ENCODE measurements at places on chromosomes 3 and 15.

DNA sequence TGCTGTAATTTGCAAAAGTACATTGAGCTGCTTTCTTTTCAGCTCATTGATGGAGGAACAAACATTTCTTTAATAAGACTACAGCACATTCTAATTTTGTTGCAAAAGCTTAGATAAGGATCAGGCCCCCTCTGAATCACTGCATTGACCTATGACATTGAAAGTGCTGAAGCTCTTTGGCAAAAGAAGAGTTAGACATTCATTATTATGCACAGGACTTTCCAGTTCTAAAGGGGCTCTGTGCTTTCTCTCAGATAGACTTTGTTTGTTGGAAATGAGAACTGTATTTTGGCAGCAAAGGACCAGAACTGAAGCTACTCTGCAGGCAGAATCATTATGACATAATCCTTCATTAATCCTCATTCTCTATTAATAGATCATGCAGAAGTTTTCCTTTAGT is 252.9 kb upstream of the SOX2 start:
- DNase-seq, result no peak

- no peak for DNase-seq
Observed at GRCh38 chr3:187064210-187065115, 74.8 kb downstream of the RPL39L start.

- no peak for DNase-seq
Observed at GRCh38 chr15:52546031-52546751, 17.5 kb upstream of the MYO5A start.

DNA sequence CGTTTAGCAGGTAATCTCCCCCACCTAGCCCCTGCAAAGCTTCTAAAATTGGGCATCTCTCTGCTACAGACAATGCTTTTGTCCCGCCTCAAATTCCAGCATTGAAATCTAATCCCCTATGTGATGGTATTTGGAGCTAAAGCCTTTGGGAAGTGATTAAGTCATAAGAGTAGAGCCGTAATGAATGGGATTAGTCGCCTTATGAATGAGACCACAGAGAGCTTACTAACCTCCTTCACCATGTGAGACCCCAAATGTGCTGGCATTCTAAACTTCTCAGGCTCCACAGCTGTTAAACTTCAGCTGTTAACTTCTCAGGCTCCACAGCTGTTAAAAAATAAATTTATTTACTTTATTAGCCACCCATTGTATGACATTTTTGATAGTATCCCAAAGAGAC is 374.2 kb upstream of the BCHE start:
- DNase-seq, result no peak

- DNase-seq, result no peak
Observed at GRCh38 chr15:95497634-95498033, 832.9 kb upstream of the NR2F2 start.

GRCh38 chr3:31349001-31349748 is 183.6 kb upstream of the STT3B start:
- no peak for DNase-seq

DNA sequence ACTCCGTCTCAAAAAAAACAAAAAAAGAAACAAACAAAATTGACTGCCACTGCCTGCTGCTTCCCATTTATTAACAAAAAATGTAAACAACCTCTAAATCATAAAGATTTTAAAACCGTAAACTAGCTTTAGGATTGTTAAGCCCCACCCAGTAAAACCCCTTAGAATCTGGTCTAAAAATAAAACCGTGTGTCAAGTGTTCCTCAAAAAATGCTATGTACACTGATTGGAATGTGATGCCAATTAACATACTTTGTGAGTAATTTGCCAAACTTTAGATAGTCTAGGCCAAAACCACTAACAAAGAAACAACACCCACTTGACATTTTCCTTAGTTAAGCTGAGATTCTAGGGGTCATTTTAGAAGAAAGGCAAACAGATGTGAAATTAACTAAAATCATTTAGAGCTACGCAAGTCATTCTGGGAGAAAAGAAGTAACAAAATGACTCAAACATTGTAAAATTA is 5.3 kb downstream of the RAF1 start:
- no peak for DNase-seq

GRCh38 chr3:182568876-182569275 is 224.4 kb upstream of the ATP11B start:
- DNase-seq, result no peak

- no peak for DNase-seq
Observed at GRCh38 chr3:71577011-71577410, 6.5 kb downstream of the FOXP1 start.

GRCh38 chr15:94141802-94142201 is 89.6 kb upstream of the MCTP2 start:
- no peak for DNase-seq

- DNase-seq, result no peak
Observed at GRCh38 chr3:28334552-28334951, 14.0 kb upstream of the ZCWPW2 start.

DNA sequence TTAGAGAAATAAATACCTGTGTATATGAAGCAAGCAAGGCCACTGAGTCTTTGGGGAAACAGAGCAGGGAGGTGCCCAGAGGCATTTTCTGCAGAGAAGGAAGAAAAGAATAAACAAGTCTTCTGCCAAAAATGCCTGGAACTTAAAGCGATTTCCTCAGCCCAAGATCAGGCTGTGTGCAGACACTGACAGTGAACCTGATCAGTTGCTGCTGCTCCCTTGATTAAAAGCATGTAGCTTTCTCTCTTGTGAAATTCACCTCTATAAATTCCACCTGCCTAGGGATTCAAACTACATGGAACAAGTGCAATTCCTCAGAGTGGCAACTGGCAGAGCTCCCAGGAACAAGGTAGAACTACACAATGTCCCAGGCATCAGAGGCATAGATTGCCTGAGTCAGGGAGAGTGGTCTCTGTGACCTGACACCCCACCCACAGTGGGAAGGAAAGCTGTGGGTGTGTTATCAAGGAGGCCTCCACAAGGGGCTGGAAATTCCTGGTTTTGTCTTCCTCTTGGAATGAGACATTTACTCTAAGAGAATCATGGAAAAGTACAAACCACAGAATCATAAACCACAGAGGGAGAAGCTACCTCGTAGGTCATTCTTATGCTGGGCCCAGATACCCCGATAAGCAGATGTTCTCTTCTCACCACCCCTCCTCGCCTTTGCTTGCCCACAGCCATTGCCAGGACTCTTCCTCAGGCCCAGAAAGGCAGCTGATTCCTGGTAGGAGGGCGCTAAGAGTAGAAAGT is 1.8 kb upstream of the ZBTB38 start:
- no peak for DNase-seq

- DNase-seq, result no peak
Observed at GRCh38 chr15:56965231-56966013, 47.0 kb downstream of the TCF12 start.

DNA sequence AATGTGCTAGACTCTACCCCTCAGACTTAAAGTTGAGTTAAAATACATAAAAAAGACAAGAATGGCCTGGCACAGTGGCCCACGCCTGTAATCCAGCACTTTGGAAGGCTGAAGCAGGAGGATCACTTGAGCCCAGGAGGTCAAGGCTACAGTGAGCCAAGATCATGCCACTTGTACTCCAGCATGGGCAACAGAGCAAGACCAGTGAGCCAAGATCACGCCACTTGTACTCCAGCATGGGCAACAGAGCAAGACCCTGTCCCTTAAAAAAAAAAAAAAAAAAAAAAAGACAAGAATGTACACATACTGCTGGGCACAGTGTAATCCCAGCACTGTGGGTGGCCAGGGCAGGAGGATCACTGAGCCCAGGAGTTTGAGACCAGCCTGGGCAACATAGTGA is 17.4 kb downstream of the DIS3L start:
- no peak for DNase-seq

DNA sequence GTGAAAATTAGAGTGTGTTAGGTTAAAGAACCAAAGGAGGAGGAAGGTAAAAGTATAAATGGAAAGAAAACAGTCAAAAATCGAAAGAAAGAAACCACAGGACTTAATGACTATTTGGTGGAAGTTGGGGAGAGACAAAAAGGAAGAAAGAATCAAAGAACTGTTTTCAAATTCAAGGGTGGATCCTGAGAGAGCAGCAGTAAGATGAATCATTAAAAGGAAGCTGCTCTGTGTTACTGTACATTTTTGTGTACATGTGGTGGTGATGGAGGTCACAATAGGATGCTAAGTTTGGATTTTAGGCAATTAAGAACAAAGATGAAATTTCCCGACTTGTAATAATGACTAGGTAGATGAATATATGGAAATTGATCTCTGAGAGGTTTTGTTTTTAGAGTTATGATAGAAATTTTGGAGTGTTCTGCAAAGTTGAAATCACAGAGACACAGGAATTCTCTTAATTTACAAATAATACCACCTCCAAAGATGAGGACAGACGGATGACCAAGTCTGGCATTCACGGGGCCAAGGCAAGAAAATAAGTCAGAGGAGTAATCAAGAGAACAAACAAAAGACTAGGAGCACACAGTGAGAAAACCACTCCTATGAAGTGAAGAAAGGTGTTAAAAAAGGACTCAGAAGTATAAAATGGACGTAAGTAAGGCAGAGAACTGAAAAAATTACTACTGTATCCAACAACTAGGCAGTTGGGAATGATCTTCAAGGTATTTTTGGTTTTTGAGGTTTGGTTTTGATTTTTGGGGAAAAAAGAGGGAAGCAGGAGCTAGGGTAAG is 7.1 kb downstream of the DHX36 start:
- DNase-seq, result no peak

GRCh38 chr15:22808761-22809280 is 22.4 kb downstream of the NIPA1 start:
- no peak for DNase-seq

DNA sequence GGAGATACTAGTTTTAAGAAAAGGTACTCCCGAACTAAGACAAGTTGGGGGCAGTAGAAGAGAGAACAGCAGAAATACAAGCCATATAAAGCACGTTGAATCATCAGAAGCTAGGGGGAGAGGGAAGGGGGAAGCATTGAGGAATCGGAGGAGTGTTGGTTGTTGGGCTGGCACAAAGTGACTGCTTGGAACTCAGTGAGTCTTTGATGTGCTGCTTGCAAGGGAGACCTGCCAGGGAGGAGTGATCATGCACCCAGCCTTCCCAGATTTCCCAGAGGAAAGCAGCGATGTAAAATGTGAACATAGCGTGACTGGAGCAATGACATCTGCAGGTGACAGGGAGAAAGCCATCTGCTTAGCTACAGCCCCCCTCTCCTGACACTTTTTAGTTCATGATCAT is 192.4 kb upstream of the IL12A start:
- no peak for DNase-seq

DNA sequence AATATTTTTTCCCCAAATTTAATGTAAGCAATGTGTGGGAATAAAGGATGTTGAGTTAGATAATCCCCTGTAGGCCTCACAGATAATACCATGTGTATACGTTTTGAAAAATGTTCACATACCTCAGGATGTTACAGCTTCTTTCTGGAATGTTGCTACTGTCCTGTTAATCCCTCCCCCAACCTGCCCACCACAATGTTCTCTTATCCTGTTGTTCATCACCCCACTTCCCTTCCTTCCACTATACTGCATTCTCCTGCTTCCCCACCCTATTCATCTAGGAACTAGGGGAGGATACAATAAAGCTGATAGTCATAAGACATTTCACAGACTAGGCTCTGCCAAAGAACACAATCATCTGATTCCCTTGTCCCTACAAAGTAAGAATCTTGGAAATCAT is 92.1 kb downstream of the IGF2BP2 start:
- no peak for DNase-seq

- DNase-seq, result no peak
Observed at GRCh38 chr3:129449279-129450115, 9.5 kb downstream of the IFT122 start.

DNA sequence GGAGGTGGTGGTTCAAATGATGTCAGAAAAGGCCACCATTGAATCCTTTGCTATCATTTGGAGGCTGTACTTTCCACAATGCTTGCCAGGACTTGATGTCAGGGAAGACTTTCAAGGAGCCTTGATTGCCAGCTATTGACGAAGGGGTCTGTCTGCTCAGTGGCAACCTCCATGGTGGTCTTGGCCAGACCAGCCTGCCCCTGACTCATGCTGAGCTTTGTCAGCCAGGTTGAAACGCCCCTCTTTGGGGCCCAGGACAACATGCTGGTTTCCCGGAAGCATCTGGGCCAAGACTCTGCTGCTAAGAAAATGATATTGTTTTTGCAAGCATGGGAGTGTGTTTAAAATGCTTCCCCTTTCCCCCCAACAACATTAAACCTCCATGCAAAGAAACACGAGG is 26.7 kb downstream of the CGNL1 start:
- no peak for DNase-seq

- no peak for DNase-seq
Observed at GRCh38 chr15:69868756-69869155, 229.0 kb downstream of the TLE3 start.

DNA sequence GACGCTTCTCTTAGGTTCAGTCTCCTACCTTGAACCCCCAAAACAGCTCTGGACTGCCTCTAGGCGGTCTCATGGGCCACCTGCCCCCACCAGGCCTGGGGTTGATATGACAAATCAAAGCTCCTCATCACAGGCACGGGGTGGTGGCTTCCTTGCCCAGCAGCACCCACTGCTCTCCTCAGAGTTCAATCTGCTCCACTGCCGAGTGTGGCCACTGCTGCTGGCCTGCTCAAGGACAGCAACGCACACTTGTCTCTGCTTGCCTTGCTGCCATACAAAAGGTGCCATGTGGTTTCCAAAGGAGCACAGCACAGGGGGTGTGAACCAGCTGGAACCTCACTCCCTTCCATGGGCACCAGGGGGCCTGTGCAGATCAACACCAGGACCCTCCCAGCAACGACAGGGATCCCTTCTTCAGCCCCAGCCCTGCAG is 10.2 kb downstream of the KBTBD13 start:
- no peak for DNase-seq

- DNase-seq, result peak; percentile 3
Observed at GRCh38 chr3:158492685-158493084, 78.3 kb upstream of the MLF1 start.

DNA sequence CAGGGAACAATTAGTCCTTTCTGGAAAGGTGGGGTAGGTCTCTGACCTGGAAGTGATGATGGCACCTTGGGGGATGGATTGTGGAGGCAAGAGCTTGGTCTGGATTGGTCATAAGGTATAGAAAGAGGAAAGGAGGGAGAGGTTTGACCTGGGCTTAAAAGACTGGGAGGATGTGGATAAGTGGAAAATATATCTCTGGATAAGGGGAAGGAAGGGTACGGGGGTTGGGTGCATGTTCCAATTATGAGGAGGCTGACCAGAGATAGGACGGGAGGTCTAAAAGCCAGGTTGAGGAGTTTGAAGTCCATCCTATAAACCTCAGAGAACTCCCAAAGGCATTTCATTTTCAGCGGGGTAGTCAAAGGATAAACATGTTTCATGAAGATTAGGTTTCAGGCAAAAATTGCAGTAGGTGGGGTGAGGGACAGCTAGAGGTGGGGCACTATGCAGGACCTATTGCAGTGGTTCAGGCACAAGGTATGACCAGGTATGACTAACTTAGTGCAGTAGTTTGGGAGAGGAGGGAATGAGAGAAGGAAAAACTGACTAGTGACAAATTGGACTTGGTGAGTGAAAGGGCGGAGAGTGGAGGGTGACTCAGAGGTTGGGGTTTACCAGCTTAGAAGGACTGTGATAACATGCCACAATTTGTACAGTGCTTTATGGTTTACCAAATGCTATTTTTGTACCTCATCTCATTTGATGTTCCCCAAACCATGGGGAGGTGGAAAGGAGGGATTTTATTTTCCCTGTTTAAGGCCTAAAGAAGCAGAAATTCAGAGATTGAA is 10.7 kb downstream of the PDE8A start:
- DNase-seq, result no peak

- no peak for DNase-seq
Observed at GRCh38 chr3:42850263-42850662, 25.4 kb downstream of the CYP8B1 start.
